Activated CD4-positive, alpha-beta memory T cell treated with anti-CD3 and anti-CD28 coated beads for 36 hours (primary cell): ENCODE measurements at places on chromosomes 5 and 9. TPM values are rescaled to one million over a fixed set of nuclear protein-coding genes. Genes with fewer than 3 reads are reported as not detected.

Gene NEK6
- 16.1 TPM for total RNA-seq

Gene SPRY4
- 1.1 TPM for total RNA-seq

- no peak for DNase-seq
These were observed 20.2 kb downstream of the COL5A1 start for GRCh38 chr9:134661791-134662142.

Gene PPIC
- not detected for total RNA-seq

GRCh38 chr9:129567329-129567728, 53.6 kb downstream of the C9orf50 start:
- DNase-seq = no peak

- no peak for DNase-seq
These were observed 229.3 kb downstream of the GOLPH3 start for GRCh38 chr5:31944684-31945445.

DNA sequence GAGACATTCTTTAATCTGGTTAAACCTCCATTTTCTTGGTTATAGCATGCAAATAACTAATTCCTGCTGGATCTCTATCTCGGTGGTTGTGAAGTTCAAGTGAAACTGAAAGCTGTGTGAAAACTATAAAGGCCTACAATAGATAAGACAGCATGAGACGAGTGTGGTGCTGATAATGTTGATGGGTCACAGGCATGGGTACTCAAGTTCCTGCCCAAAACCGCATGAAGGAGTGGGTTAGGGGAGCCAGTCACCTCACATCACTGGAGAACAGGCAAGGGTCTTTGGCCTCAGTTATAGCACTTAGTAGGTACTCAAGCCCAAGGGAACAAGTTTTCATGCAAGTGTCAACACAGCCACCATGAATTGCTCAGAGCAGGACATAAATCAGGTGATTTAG, 16.7 kb downstream of the HMHB1 start:
- DNase-seq = peak; percentile 24
